NCI-H1092 (cell line): ENCODE measurements at places on chromosomes 16 and 17.
A peak's percentile ranks its signal among the peaks of the same experiment; 100 is the strongest.

- DNase-seq = no peak
These were observed 16.5 kb downstream of the HS3ST3B1 start for GRCh38 chr17:14317383-14317782.

DNA sequence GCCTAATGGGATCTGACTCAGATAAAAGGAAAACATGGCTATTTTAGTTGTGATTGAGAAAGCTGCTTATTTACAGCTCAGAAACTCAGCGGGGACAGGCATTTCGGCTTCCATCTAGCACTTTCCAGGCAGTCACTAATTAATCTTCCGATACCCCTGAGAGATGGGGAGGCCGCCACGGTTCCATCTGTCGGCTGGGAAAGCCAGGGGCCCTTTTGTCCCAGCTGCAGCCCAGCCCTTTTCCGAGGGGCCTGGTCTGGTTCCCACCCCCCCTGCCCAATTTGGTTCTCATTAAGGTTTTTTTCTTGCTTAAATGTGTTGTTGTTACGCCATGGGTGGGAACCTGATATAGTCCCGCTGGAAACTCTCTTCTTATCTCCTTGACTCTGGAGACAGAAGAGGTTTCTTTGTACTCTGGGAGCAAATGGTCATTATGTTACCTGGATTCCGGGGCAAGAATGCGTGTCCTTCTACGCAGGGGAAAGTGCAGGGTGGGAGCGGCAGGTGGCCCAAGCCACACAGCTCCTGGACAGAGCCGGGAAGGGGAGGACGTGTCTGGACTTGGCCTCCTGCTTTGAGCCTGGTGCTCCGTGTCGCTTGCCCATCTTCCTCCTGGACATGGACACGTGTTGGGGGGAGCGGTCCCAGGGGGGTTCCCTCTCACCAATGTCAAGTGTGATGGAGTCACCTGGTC is 50.9 kb upstream of the GSE1 start:
- DNase-seq = no peak

GRCh38 chr16:86862595-86863280 is 284.4 kb downstream of the FOXL1 start:
- DNase-seq = peak; percentile 61

DNA sequence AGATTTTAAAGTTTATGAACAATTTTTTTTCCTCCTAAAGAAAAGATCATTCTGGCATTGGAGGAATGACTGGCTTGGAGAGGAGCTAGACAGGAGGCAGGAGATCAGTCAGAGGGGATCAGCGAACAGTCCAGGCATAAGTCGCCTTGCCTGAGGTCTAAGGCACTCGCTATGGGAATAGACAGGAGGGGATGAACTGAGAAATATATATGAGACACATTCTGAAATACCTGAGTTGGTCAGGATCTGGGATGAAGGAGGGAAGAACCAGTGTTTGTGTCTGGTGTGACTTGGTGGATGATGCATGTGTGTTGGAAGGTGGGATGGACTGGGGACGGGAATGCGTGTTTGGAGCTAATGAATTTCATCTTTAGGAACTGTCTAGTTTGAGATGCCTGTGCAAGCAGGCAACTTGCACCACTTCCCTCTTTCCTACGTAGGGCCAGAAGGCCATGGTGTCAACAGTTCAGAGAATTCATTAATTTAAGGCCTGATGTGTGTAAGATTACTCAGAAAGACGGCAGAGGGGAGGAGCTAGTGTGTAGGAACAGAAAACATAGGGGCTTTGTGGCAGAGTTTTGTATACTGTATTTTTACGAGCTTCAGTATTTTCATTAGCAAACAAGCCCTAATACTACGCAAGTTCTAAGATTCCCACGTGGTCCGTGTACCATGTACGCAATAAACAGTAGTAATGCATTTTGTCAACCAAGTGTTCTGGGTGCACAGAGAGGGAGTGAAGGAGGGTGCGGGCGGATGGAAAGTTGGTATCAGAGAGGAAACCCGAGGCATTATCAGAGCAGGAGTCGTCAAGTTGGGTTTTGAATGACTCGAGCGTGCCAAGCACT is 825 bp downstream of the HEATR6 start:
- no peak for DNase-seq

DNA sequence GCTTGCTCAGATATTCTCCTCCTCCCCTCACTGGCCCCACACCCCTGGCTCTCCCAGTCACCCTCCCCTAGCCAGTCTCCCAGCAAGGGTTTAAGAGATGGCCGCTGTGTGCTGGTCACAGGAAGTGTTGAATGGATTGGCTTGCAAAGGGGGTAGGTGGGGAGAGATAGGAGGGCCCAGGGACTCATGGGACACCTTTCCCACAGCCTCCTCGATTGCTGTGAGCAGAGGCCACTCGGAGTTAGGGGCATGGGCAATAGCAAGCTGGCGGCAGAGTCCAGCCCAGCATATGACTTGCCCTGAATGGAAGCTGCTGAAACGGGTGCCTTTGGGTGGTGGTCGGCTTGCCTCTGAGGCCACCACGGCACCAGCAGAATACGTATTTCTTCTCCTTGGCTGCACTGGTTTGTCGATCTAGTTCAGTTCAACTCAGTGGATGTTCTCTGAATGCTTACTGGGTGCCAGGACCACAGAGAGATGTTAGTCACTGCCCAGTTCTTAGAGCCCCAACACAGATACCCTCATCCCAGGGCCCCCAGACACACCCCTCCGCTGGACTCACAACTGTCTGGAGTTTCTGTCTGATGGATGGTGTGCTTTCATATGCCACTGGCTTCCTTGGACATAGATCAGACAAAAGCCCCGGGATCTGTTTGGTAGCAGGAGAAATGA is 6.0 kb downstream of the WFIKKN2 start:
- no peak for DNase-seq

GRCh38 chr17:42562388-42563142 is 617 bp downstream of the COASY start:
- DNase-seq = no peak

GRCh38 chr17:78346605-78347250 is 13.1 kb downstream of the SOCS3 start:
- no peak for DNase-seq

DNA sequence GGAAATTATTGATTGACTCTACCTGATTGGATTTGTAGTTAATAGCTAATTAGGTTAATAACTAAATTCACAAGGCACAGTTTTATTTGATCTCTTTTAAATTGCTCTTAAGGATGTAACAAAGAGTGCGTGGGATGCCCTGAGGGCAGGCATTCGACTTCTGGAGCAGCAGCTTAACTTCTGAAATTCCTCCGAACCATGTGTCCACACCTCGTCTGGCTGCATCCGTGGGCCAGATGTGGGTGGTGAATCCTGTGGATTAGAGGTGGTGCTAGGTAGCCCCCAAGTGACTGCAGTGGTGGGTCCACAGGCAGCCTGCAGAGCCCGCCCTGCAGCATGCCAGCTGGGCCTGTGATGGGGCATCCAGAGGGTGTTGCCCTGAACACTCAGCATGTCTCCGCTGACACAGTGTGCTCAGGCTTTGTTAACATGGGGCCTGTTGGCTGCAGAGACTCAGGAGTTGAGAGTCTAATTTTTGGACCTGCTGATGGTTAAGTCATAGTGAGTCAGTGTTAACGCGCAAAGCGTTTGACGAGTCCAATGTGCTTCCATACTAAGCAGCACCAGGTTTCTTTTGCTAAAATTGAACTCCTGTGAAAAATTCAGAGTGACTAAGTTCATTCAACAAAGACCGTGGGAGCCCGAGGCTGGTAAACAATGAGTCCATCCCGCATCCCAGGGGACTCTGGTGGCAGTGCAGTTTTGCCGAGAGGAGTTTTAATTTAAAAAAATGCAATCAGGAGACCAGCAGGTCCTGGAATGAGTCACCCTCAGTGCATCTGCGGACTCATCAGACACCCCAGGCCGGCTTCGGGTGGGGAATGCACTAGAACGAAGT is 3.8 kb upstream of the NPB start:
- DNase-seq = no peak

GRCh38 chr17:17351901-17352781 is 49.0 kb downstream of the NT5M start:
- DNase-seq = no peak

- DNase-seq = peak; percentile 99
These were observed at the start of gene USP36 for GRCh38 chr17:78840780-78841611. USP36 (minus strand) TSS chr17:78840814; CDS start chr17:78836363, 4,451 bp downstream.

GRCh38 chr16:72474501-72475123 is 302.7 kb upstream of the PMFBP1 start:
- DNase-seq = no peak

DNA sequence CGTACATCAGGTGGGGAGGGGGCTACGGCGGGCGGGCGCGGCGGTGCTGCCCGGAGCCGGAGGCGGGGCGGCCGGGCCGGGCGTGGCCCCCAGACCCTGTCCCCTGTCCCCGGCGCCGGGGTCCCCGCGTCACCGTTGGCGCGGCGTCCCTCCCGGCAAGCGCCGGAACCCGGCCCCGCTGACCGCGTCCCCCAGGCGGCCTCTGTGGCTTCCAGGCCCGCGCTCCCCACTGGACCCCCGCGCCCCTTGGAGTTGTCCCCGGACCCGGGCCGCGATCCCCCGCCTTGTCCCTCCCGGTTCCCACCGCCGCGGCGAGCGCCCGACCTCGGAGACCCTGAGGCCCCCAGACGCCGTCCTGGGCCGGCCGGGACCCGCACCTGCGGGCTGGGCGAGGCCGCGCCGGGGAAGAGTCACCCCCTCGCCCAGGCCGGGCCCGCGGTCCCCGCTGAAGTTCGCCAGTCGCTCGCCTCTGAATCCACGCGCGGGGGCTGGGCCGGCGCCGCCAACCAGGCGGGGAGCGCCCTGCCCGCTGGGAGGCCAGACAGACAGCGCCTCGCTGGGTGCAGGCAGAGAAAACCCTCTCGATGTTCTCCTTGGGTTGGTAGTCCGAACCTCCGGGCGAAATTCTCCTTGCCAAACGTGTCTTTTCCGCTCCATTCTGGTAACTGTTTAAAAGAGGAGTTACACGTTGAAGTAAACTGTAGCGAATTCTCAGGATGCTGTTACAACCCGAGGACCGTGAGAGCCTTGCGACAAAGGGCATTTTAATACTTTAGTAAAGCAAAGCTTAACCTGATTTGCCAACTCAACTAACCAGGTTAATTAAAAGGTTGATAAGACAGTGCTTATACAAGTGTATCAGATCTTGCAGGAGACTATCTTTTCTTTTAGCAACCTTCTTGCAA is 761 bp downstream of the GAN start:
- DNase-seq = no peak

DNA sequence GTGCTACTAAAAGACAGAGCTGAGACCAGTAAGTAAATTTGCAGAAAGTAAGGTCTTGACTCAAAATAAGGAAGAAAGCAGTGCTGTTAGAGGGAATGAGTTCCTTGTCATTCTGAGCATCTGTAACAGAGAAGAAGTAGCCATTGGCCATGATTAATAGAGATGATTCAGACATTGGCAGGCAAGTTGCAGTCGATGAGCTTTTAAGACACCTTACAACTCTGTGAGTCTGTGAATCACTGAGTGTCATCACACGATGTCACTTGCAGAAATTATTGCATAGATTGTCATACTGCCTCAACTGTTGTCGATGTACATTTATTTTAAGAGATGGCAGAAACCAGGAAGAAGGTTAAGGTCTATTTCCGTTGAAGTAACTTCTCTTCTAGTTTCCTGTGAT is 201.1 kb upstream of the CDH13 start:
- DNase-seq = no peak

GRCh38 chr16:4169415-4169814 is 53.2 kb upstream of the ADCY9 start:
- DNase-seq = no peak

DNA sequence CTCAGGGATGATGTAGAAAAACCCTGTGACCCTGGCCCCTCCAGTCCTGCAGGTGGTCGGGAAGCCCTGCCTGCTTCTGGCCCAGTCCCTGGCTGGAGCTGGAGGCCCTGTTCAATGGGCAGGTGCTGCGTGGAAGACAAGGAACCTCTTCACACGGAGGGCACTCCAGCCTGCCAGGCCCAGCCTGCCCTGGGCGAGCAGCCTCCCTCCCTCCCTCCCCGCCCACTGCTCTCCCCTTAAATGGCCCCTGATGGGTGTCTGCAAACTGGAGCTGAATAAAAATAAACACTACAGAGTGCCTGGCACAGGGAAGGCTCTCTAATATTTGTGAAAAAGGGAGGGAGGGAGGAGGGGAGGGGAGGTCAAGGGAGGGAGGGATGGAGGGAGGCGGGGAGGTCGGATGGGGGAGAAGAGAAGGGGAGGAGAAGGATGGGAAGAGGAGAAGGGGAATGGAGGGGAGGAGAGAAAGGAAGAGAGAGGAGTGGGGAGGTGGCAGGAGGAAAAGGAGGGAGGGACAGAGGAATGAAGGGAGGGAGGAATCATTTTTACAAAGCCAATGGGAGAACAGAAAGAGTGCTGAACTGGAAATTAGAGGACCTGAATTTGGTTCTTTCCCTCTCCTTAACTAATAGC is 222.8 kb upstream of the TNRC6C start:
- DNase-seq = peak; percentile 93

- no peak for DNase-seq
These were observed 186.2 kb upstream of the WSCD1 start for GRCh38 chr17:5883775-5884665.

DNA sequence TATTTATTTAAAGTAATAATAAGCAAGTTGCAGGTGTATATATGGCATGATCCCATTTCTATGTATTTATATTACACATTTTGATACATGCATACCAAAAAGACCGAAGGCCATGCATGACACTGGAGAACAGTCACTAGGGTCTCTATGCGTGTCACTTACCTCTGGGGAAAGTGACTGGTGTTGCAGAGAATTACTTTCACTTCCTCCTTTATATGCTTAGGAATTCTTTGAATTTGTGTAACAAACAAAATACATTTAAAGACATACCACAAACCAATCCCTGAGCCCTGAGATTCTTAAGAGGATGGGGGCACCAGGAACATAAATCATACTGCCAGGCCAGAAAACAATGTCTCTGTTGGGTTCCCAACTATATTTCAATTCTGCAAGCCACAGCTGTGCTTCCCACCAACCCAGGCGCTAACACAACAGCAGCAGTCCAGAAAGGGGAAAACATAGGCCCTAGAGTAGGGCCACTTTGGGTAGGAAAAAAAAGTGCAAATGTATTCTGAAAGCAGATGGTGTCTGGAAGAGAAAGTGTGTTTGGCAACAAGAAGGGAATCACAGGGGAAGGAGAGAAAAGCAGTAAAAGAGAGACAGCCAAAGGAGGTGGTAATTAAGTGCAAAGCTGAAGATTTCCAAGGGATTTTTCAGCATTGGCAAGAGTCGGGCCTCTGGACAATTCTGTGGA is 24.5 kb upstream of the HYDIN start:
- DNase-seq = no peak

DNA sequence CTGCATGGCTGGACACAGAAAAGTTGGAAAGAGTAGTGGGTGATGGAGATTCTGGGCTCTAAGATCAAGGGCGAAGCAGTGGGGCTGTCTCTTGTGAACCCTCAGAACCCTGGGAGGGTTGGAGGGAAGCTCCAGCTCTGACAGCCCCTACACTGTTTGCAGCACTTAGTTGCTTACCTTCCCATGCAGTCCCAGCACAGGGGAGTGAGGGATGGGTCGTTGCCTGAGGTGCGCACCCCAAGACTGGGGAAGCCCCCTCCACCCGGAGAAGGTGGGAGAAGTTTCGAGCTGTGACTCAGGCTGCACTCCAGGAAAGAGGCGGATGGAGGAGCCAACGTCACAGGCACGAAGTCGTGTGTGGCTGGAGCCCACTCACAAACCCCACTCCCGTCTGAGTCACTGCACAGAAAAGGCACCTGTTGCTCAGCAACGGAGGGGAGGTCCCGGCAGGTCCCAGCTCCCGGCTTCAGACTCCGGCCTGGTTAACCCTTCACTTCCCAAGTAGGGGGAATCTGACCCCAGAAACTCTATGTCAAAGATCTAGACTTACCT is 60.1 kb downstream of the AIPL1 start:
- DNase-seq = no peak
